ENCODE measurements at places on chromosomes 11 and 22. TPM values are rescaled to one million over a fixed set of nuclear protein-coding genes. Genes with fewer than 3 reads are reported as not detected.

Gene OR4A16
- not detected for total RNA-seq

Gene OR5B2
- total RNA-seq, result not detected

Gene DCHS1
- total RNA-seq, result 12.7 TPM

Gene MYOD1
- not detected for total RNA-seq

Gene OR8B2
- total RNA-seq, result not detected

DNA sequence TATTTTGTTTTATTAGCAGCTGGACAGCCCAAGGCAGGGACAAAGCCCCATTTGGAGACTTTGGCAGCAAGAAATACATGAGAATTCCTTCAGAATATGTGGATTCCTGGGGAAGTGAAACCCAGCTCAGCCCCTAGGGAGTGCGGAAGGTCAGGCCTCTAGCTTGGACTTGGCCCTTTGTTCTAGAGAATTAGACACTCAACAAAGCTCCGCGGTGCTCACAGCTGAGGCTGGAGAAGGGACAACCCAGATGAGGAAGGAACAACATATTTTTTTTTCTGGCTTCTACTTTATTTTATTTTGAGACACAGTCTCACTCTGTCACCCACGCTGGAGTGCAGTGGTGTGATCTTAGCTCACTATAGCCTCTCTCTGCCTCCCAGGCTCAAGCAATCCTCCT lies 44.7 kb upstream of the SEPTIN5 start:
- no peak for DNase-seq
- H3K27ac ChIP-seq, result no peak overlapping the region
- no peak overlapping the region for H3K4me3 ChIP-seq
- no peaks in the 10 kb centered on the region for H3K36me3 ChIP-seq

- no peaks in the 10 kb centered on the region for H3K36me3 ChIP-seq
- peaks cover 33% of the 10 kb centered on the region for H3K4me1 ChIP-seq
- no peak overlapping the region for H3K27ac ChIP-seq
- H3K4me3 ChIP-seq, result no peak overlapping the region
- no peaks in the 10 kb centered on the region for H3K27me3 ChIP-seq
These were observed 15.1 kb upstream of the OAF start for GRCh38 chr11:120195601-120196320.

- H3K36me3 ChIP-seq, result no peaks in the 10 kb centered on the region
- no peak for DNase-seq
- H3K27me3 ChIP-seq, result no peaks in the 10 kb centered on the region
- no peak overlapping the region for H3K4me3 ChIP-seq
These were observed 62.6 kb upstream of the OLFML1 start for GRCh38 chr11:7422544-7423331.

DNA sequence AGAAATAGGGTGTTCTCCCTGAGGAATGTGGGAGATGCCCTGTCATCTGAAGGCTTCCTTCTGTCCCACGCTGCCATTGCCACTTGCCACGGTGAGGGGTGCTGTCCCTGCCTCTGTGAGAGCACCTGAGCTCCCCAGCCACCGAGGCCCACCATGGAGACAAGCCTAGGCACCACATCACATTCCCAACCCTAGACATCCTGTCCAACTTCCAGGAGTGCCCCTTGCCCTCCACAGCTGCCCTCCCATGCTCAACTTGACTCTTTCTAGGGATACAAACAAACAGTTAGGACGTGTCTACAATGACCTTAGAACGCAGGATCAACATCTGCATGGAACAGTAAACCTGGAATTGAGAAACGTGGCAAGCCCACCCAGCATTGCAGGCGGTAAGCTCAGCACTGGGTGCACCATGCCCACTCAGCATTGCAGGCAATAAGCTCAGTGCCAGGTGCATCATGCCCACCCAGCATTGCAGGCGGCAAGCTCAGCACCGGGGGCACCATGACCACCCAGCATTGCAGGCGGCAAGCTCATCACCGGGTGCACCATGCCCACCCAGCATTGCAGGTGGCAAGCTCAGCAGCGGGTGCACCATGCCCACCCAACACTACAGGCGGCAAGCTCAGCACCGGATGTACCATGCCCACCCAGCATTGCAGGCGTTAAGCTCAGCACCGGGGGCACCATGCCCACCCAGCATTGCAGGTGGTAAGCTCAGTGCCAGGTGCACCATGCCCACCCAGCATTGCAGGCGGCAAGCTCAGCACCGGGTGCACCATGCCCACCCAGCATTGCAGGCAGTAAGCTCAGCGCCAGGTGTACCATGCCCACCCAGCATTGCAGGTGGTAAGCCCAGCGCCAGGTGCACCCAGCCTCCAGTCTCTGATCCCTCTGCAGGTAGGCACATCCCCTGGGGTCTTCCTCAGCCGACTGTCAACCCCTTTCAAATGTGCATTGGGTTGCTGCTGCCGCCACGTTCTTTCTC lies 1463.9 kb downstream of the TBC1D22A start:
- H3K4me1 ChIP-seq, result no peaks in the 10 kb centered on the region
- H3K36me3 ChIP-seq, result no peaks in the 10 kb centered on the region
- H3K27me3 ChIP-seq, result no peaks in the 10 kb centered on the region
- no peak overlapping the region for H3K4me3 ChIP-seq

DNA sequence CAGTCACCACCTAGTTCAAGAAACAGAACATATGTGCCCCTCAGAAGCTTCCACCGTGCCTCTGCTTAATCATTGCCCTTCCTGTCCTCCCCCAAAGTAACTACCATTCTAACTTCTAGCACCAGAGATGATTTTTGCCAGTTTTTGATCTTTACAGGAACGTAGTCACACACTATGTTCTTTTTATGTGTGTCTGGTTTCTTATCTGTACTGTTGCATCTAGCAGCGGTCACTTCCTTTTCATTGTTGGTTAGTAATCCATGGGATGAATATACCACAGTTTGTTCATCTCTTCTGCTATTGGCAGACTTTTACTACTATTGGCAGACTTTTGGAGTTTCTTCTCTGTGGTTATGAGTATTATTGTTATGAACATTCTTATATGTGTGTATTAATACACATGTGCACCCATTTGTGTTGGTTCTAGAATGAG lies 34.6 kb downstream of the SPECC1L start:
- H3K36me3 ChIP-seq, result no peaks in the 10 kb centered on the region
- no peak overlapping the region for H3K27ac ChIP-seq
- H3K4me1 ChIP-seq, result peaks cover 49% of the 10 kb centered on the region
- H3K27me3 ChIP-seq, result no peaks in the 10 kb centered on the region

DNA sequence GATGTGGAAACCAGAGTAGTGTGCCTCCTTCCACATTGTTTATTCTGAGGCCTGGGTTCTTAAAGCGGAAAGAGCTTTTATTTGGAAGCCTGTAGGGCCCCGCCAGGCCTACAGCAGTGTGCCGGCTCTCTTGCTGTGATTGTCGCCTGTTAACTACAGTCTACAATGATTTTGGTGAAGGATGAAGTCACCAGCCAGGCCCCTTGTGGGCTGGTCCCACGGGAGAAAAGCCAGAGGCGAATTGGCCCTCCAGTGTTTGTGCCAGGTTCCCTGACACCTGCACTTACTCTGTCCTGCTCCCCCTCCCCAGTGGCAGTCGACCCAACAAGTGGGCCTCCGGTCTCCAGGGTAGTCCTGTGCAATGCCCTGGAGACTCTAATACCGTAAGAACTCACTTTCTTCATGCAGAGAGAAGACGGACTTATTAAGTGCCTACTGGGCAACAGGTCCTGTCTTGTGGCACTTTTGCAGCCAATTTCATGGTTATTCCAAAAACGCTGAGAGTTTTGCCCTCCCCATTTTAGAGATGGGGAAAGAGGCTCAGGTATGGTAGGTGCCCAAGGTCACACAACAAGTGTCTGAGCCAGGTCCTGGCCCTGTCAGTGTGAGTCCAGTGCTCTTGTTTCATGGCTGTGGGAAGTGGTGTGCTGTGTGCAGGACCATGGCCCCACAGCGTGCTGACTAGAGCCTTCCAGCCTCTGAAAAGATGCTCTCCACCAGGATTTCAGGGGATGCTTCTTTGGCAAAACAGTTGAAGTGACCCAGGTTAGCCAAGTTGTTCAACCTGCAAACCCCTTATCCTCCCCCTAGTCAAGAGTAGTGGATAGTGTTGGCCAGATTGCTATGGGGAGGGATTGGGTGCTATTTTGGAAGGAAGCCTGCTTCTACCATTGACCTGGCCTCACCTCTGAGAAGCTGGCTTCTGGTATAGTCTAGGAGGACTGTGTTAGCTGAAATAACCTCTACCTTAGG lies 1.4 kb downstream of the MICAL2 start:
- no peaks in the 10 kb centered on the region for H3K36me3 ChIP-seq
- no peaks in the 10 kb centered on the region for H3K4me1 ChIP-seq
- no peaks in the 10 kb centered on the region for H3K27me3 ChIP-seq
- H3K4me3 ChIP-seq, result peak overlapping the region; percentile 56
- no peak for DNase-seq
- peak overlapping the region; percentile 95 for H3K27ac ChIP-seq

- peaks cover 3% of the 10 kb centered on the region for H3K36me3 ChIP-seq
- no peak overlapping the region for H3K4me3 ChIP-seq
- H3K27me3 ChIP-seq, result no peaks in the 10 kb centered on the region
- no peak for DNase-seq
These were observed 1.2 kb downstream of the KBTBD4 start for GRCh38 chr11:47577460-47578041.

DNA sequence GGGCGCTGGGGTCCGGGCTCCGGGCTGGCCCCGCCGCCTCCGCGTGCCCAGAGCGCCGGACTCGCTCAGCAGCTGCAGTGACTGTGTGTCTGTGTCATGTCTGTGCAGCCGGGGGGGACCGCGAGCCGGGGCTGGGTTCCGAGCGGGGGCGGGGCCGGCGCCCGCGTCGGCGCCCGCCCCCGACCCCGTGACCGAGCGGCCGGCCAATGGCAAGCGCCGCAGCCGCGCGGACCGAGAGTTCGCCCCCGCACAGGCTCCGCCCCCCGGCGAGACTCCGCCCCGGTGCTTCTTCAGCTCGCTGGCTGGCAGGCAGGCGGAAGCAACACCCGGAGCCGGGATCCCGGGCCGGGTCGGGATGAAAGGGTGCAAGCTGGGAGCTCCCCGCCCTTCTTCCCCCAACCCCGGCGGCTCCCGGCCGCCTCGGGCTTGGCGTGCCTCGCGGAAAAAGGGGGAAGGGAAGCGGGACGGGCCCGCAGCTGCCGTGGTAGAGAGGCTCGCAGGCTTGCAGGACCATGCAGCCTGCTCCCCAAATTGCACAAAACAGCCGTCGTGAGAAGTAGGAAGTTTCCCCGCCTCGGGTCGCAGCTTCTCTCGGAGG lies 750 bp upstream of the LARGE1 start:
- peaks cover 14% of the 10 kb centered on the region for H3K4me1 ChIP-seq
- DNase-seq, result peak; percentile 97
- H3K36me3 ChIP-seq, result no peaks in the 10 kb centered on the region
- H3K4me3 ChIP-seq, result peak overlapping the region; percentile 89

- no peaks in the 10 kb centered on the region for H3K27me3 ChIP-seq
- H3K4me1 ChIP-seq, result no peaks in the 10 kb centered on the region
- no peak for DNase-seq
- H3K4me3 ChIP-seq, result no peak overlapping the region
- no peaks in the 10 kb centered on the region for H3K36me3 ChIP-seq
- H3K27ac ChIP-seq, result peak overlapping the region; percentile 33
These were observed 39.5 kb downstream of the IGF2 start for GRCh38 chr11:2099516-2100349.

DNA sequence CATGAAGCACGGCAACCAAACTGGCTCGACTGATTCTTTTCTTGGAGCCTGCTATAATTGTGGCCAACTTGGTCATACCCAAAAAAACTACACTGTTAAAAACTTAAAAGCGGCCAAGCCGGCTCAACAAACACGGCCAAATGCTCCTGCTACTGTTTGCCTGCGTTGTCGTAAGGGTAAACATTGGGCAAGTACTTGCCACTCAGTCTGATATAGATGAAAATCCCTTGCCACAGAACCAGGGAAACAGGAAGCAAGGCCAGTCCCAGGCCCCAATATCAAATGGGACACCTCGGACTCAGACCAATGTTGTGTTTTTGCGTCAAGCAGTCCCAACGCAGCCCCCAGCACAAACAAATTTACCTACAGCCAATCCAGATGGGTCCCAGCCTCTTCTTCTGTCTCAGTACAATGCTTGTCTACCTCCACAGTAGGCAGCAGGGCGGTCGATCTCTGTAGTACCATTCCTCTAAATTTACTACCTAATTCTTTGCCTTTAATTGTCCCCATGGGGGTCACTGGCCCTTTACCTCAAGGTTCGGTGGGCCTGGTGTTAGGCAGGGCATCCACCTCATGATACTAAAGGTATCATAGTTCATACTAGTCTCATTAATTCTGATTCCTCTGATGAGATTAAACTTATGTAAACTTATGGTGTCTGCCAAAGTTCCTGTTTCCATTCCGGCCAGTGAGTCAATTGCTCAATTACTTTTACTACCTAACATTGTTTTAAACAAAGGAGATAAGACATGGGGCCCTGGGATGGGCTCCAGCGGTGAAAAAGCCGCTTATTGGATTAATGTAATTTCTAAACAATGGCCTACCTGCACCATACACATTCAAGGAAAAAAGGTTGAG lies 3.7 kb upstream of the COMT start:
- peaks cover 30% of the 10 kb centered on the region for H3K36me3 ChIP-seq
- H3K27me3 ChIP-seq, result no peaks in the 10 kb centered on the region
- H3K4me3 ChIP-seq, result no peak overlapping the region
- no peak for DNase-seq

DNA sequence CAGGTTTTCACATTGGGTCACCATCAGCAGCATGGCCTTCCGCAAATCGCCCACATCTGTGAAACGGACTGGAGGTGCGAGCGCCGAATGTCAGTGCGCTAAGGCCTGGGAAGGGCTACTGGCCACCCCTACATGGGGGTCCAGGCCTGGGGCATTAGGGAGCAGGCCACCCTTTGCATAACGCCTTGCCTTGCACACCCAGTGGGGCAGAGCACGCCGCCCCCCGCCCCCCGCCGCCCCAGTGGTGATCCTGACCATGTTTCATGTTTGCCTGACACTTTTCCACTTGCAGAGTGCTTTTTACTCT lies 2.6 kb downstream of the GRK2 start:
- no peak for DNase-seq
- no peak overlapping the region for H3K27ac ChIP-seq
- no peaks in the 10 kb centered on the region for H3K36me3 ChIP-seq

DNA sequence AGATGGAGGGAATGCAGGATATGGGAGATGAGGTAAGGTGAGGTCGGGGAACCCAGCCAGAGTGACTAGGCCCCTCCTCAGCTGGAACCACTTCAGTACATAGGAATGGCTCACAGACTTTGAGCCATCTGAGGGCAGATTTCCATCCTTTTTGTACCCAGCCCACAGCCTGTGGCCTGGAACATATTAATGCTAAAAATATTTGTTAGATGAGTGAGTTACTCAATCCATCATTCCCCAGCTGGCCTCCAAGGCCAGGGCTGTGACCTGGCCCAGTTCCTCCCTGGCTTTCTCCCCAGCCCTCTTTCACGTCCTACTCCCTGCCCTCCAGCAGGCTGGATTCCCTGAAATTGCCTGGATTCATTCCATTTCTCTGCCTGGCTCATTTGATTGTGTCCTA lies 57.2 kb upstream of the PRDM11 start:
- no peak overlapping the region for H3K4me3 ChIP-seq
- no peaks in the 10 kb centered on the region for H3K4me1 ChIP-seq
- H3K36me3 ChIP-seq, result no peaks in the 10 kb centered on the region
- no peaks in the 10 kb centered on the region for H3K27me3 ChIP-seq
- DNase-seq, result peak; percentile 86

DNA sequence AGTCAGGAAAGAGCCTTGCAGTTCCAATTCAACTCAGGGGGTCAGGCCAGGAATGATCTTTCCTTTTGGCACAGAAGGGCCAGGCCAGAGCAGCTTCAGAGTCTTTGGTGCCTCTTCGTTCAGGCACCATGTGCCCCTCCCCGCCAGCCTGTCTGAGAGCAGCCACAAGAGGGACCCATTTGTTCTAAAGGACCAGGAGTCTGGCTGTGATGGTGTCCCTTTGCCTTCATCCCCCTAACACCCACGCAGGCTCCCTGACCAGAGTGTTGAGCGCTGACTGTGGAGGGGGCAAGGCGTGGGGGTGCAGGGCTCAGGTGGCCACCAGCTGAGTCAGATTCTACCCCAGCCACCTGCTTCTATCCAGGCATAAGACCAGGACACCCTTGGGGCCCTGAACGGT lies 156.4 kb downstream of the TTC17 start:
- no peak for DNase-seq
- H3K36me3 ChIP-seq, result no peaks in the 10 kb centered on the region
- no peaks in the 10 kb centered on the region for H3K4me1 ChIP-seq
- no peak overlapping the region for H3K4me3 ChIP-seq
